ENCODE measurements at places on chromosomes 2 and 18. TPM values are rescaled to one million over a fixed set of nuclear protein-coding genes. Genes with fewer than 3 reads are reported as not detected.

Gene SDC1
- total RNA-seq: 65.5 TPM

Gene FAM228A
- total RNA-seq: not detected

Gene CPLX4
- not detected for total RNA-seq

Gene FOXI3
- not detected for total RNA-seq

Gene DYSF
- total RNA-seq: 37.0 TPM

Gene GPAT2
- under 0.01 TPM for total RNA-seq

Gene LYG1
- total RNA-seq: 0.51 TPM

Gene ELOA2
- total RNA-seq: not detected

Gene IL1A
- total RNA-seq: not detected

Gene GTF2A1L
- 0.13 TPM for total RNA-seq

Gene IL36A
- not detected for total RNA-seq

Gene ANKRD39
- 34.7 TPM for total RNA-seq

Gene SP100
- 37.9 TPM for total RNA-seq

Gene MPP4
- 2.3 TPM for total RNA-seq

Gene NEU4
- under 0.01 TPM for total RNA-seq

Gene NCL
- 50.1 TPM for total RNA-seq

Gene SERPINB2
- total RNA-seq: not detected

Gene LYPD1
- 158 TPM for total RNA-seq

Gene MALL
- total RNA-seq: 58.3 TPM

Gene CD207
- total RNA-seq: not detected

Gene KIAA2012
- total RNA-seq: not detected

Gene CTIF
- total RNA-seq: 34.1 TPM

Gene CYP26B1
- total RNA-seq: 0.51 TPM

Gene ARHGAP25
- total RNA-seq: not detected

Gene NT5C1B
- total RNA-seq: not detected

Gene HJURP
- 2.7 TPM for total RNA-seq

Gene HOXD1
- total RNA-seq: 2.0 TPM

Gene SOX11
- 10.4 TPM for total RNA-seq

Gene DSG1
- not detected for total RNA-seq

Gene CRYGC
- not detected for total RNA-seq

Gene DSEL
- 13.2 TPM for total RNA-seq

Gene MOGAT1
- total RNA-seq: not detected

Gene NCKAP1
- total RNA-seq: 106 TPM

Gene C1GALT1C1L
- 0.33 TPM for total RNA-seq

Gene SLC9A4
- not detected for total RNA-seq

Gene FNDC4
- total RNA-seq: 35.9 TPM

Gene TNFRSF11A
- total RNA-seq: 0.13 TPM

Gene WDR75
- 20.2 TPM for total RNA-seq

Gene GCKR
- 1.1 TPM for total RNA-seq

Gene EMX1
- 0.16 TPM for total RNA-seq

Gene ARHGAP15
- not detected for total RNA-seq

Gene IL1F10
- not detected for total RNA-seq

Gene REG3G
- not detected for total RNA-seq

Gene CYP1B1
- 6.4 TPM for total RNA-seq

Gene RPL31
- total RNA-seq: 738 TPM
